ENCODE measurements at places on chromosomes 3 and 15.

DNA sequence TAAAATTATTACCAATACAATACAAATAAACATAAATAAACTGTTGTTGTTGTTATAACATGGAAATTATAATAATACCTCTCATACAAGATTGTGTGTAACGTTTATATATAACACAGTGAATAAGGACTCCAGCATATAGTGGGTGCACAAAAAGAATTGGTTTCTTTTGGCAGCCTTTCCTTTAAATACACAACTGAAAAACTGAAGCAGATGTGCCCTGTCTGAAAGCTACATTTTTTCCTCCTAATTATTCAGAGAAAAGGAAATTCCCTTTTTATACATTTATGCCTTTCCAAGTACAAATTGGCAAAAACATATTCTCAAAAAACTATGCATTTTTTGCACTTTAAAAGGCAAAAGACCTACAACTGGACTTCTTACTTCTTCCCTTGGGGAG is 928.9 kb upstream of the NR2F2 start:
- DNase-seq, result no peak

DNA sequence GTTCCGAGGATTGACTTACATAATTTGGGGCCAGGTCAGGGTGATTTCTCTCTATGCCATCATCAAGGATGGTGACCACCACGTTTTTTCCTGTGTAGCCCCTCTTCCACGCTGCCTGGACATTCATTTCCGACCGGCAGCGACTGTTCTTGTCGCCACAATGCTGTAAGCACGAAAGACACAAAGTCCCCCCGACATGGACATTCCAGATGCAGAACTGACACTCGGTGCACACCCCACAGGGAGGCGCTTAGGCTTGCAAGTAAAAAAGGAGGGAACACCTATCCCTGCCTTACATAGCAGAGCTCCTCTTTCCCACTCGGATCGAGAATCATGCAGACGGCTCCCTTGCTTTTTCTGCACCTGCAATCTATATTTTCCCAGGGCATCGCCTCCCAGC is 58.2 kb downstream of the PCSK6 start:
- no peak for DNase-seq

DNA sequence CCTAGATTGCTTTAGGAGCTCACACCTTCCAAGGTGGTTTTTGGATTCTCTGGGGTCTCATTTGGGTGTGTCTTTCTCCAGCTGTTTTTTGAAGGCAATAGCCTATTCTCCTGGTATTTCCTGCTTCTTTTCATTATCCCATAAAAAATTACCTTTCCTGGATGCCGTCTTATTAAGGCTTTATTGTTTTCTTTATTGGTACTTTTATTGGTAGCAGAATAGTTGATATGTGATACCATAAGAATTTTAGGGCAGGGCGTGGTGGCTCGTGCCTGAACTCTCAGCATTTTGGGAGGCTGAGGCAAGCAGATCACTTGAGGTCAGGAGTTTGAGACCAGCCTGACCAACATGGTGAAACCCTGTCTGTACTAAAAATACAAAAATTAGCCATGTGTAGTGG is 18.3 kb upstream of the MEF2A start:
- no peak for DNase-seq

- no peak for DNase-seq
These were observed 282.9 kb upstream of the ZPLD1 start for GRCh38 chr3:102151935-102152334.

GRCh38 chr15:60390871-60391501 is 6.8 kb downstream of the ANXA2 start:
- no peak for DNase-seq

DNA sequence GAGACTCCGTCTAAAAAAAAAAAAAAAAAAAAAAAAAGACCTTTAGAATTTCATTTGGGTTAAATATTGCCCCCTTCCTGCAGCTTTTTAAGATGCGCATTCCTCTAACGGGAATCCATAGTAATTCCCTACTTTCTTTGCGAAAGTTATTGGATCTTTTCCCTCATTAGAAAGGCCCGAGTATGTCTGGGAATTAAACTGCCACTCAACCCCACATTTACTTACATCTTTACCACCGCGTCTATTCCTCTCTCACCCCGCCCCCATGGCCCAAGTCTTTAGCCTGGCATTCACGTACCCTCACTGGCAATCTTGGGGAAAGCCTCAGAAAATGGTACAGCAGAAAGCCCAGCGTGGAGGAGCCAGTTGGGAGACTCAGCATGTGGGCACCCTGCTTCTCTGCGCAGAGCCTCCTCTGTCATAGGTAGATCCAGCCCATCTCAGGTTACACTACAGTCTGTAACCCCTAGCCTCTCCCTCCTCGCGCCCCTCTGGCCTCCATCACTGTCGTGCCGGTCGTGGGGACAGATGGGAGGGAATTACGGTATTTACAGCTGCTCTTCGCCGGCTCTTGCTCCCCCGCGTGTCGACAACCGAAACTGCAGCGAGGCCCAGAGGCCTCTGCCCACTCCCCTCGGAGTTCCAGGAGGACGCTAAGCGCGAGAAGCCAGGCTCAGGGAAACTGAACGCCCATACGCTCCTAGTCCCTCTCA is 6.4 kb upstream of the ANKDD1A start:
- peak; percentile 72 for DNase-seq

DNA sequence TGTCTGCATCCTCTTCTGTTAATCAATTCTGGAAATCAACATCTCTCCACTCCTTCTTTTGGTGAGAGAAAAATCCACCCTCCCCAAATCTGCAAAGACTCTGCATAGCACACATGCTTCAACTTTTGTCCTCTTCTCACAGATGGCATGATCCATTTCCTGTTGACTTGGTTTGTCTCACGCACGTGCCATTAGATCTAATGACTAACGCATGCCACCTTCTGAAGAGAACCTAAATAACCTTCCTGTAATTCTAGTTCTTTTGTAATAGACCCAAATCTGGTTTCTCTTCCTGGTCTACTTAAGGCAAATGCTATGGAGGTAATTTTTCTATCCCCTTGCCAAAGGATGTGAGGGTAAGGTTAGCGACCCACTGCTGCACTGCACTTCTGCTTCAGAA is 51.0 kb upstream of the ATOSA start:
- DNase-seq, result no peak

- DNase-seq, result no peak
These were observed 253.8 kb downstream of the FAM43A start for GRCh38 chr3:194939532-194939909.

DNA sequence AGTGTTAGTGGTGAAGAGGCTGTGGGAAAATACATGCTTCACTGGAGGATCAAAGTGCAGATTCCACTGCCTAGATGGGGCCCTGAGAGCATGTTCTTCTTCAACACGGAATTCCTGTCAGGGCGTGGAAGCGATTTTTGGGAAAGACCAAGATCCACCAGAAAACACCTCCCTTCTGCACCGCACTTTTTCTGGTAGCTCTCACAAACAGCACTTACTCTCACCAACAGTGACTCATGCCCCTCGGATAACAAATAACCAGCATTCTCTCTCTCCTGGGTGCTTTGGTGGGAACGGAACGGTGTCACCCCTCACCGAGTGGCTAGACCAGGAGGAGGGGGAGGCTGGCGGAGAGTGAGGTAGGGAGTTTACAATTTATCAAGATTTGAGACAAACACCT is 40.1 kb downstream of the ADAMTSL3 start:
- no peak for DNase-seq

- DNase-seq, result peak; percentile 58
These were observed 2.1 kb upstream of the GNAT1 start for GRCh38 chr3:50189274-50189673.

GRCh38 chr3:129617381-129618185 is 11.1 kb upstream of the PLXND1 start:
- no peak for DNase-seq

DNA sequence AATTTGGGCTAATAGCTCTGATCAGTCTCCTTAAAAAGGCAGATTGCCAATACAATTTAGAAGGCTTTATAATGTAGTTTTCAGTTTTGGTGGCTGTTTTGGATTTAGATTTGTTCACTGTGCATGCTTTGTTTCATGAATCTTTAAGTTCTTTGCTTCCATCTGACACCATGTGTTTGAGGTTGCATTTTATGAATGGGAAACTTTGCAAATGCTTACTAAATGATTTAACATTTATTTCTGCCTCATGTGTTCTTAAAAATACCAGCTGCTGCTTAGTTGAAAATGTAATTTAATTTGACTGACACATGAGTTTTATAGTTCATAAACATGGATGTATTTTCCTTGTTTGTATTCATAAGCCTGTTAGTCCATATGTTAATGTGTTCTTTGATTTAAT is 78.6 kb downstream of the RNF13 start:
- no peak for DNase-seq

- DNase-seq, result no peak
These were observed 106.0 kb upstream of the ADPGK start for GRCh38 chr15:72889545-72889944.

- no peak for DNase-seq
These were observed 132.7 kb downstream of the GHSR start for GRCh38 chr3:172315401-172316091.

GRCh38 chr3:69761896-69762767 is 22.9 kb downstream of the MITF start:
- no peak for DNase-seq

DNA sequence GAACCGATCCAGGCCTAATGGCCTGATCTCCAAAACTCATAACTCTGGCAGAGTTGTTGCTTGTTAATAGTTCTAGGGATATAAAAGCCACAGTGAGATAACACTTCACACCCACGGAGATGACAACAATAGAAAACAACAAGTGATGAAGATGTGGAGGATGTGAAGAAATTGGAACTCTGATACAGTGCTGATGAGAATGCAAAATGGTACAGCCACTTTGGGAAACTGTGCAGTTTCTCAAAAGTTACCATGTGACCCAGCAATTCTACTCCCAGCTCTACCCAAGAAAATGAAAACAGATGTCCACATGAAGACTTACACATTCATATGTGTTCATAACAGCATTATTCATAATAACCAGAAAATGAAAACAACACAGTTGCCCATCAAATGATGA is 3.8 kb downstream of the CMTM7 start:
- no peak for DNase-seq

DNA sequence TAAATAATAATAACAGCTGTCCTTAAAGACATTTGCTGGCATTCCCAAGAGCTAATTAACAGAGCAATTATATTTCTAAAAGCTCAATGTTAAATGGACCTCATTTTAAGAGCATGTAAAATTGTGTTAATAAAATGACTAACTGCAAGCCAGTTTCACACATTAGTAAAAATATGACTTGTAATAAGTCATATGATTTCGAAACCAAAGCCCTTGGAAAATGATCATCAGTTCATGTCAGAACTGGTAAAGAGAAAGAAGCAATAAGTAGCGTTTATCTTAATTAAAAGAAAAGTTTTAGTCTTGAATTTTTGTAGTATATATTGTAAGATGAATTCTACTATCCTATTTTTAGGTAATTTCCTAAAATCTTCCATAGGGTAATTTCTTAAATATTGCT is 310.7 kb downstream of the CNTN3 start:
- no peak for DNase-seq

GRCh38 chr3:170740726-170741591 is 129.0 kb downstream of the RPL22L1 start:
- no peak for DNase-seq

DNA sequence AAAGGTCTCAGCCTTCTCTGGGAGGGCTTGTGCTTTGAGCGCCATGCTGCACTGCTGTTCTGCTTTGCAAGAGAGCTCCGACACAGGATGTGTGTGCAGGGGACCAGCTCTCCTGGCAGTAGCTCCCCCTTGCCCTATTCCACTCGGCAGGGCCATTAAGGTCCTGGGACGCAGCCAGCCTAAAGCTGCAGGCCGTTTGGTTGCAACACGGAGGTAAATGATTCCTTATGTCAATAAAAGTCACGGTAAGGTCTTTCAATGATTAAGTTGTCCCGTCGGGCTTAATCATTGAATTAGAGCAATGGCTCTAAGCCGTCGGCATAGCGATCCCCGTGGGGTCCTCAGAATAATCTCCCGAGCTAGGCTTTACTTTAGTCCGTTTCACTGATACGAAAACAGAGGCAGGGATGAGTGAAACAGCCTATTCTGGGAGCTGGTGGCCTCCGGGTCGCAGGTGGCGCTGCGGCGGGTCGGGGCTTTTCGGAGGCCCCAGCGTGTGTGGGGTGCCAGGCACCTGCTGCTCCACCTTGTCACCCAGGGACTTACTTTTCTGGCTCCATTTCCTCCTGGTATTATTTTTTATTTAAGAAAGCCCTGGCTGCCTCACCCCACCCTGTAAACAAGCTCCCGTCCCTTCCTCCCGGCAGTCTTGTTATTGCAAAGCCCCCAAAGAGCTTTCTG is 525.2 kb downstream of the OCA2 start:
- no peak for DNase-seq

DNA sequence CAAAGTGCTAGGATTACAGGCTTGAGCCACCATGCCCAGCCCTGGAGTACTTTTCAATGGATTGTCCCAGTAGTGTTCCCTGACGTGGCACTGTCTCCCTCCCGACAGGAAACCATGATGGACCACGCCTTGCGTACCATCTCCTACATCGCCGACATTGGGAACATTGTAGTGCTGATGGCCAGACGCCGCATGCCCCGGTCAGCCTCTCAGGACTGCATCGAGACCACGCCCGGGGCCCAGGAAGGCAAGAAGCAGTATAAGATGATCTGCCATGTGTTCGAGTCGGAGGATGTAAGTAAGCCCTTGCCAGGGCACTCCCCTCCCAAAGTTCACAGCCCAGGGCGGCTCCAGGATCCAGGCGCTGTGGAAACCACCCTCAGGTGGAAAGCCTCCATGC is 168.1 kb downstream of the NSMCE3 start:
- no peak for DNase-seq

GRCh38 chr15:34701536-34701935 is 53.3 kb downstream of the GJD2 start:
- DNase-seq, result no peak

DNA sequence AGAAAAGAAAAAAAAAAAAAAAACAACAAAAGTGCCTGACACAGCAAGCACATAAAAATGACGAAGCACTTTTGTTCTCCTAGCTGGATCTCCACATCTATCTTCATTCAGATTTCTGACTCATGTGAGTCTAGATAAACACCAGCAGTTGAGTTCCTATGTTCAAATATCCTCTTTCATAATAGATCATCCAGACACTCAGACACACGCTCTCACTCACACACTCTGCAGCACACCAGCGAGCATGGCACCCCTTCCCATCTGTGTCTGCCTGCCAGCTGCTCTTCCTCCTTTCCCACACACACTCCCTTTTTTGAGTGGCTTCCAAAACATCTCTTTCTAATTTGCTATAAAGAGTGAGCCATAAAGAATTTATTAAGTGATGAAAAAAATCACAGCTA is 19.8 kb upstream of the CELF6 start:
- DNase-seq, result no peak

- no peak for DNase-seq
These were observed 92.1 kb upstream of the PLSCR4 start for GRCh38 chr3:146342989-146343388.

GRCh38 chr3:194095464-194095863 is 40.5 kb upstream of the HES1 start:
- DNase-seq, result no peak

GRCh38 chr15:56915888-56916287 is 2.6 kb upstream of the TCF12 start:
- no peak for DNase-seq

All from progenitor cell of endocrine pancreas (in vitro differentiated cells).